ENCODE measurements at places on chromosomes 2 and 18.

GRCh38 chr2:42021464-42021863 is 26.4 kb upstream of the PKDCC start:
- DNase-seq, result no peak

DNA sequence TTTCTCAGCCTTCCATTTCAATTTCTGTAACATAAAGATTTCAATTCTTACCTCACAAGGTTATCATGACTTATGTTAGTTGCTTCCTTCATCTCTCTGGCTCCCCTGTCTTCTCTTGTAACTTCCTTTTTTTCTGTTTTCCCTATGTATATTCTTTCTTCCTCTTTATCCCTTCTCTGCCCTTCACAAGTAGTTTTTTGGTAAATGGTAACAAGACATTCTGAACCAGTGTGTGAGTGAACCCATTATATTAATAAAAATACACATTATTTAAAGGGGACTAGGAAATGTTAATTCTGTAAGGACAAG is 8.4 kb downstream of the ACSL3 start:
- DNase-seq, result no peak

- no peak for DNase-seq
Measured at GRCh38 chr2:232526372-232526941, 497 bp downstream of the CHRND start.

DNA sequence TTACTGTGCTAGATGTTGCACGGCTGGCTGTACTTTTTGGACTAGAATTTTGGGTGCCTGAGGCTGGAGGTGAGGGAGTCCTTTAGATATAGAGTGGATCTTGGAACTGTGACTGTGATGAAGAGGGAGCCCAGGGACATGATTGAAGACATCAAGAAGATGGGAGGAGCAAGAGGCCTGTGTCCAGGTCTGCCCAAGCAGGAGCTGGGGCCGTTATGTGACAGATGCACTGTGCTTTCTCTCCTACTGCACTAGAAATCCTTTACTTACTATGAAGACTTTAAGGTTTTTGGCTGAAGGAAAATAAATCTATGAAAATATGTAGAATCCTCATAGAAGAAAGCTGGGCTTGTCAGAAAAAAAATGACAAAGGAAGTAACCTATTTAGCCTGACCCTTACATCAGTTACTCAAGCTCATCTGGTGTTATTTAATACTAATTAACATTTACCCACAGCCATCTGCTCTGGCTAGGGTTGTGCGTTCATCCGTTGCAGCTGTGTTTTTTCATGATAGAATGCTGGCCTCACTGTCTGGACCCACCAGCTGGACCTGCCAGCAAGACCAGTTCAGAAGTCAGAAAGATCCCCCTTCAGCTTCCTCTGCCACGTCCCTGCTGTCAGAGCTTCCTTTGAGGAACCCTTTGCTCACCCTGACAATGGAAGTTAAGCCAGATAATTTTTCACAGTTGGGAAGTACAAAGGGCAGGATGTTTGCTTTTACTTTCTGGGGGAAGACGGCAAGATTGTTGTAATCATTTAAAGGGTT is 16.7 kb downstream of the TSN start:
- no peak for DNase-seq

DNA sequence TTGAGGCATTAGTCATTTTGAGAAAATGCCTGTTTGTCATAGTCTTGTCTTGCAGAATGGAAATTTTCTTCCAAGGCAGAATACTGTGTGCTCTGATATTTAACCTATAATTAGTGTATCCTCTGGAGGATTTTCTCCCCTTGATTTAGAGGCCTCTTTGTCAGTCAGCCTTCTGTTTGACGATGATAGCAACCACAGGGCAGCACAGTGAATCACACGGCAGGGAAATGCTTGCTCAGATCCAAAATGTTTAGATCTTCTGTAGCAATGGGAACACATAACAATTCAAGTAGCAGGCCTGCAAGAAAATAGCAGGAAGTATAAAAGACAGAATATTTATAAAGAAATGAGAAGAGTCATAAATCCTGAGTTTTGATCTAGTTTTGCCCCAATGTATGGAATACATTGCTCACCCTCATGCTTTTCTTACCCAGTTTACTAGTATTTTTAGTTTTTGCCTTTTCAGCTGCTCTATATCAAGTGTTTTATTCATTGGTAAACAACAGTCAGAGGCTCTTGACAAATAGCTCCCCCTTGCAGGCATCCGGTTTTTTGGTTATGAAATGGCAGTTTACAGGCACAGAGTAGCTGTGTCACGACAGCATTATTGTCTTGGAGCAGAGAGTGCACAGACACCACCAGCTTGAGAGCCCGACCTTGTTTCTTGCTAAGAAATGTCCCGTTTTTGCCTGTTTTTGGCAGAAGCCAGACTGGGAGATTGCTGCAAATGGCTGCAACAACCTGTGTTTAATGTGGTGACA is 185.1 kb downstream of the MYO3B start:
- DNase-seq, result no peak

- no peak for DNase-seq
Measured at GRCh38 chr18:57035590-57035989, 111.3 kb upstream of the BOD1L2 start.

GRCh38 chr2:195477996-195478382 is 179.0 kb upstream of the SLC39A10 start:
- no peak for DNase-seq

GRCh38 chr18:58694720-58695468 is 23.6 kb downstream of the MALT1 start:
- no peak for DNase-seq

DNA sequence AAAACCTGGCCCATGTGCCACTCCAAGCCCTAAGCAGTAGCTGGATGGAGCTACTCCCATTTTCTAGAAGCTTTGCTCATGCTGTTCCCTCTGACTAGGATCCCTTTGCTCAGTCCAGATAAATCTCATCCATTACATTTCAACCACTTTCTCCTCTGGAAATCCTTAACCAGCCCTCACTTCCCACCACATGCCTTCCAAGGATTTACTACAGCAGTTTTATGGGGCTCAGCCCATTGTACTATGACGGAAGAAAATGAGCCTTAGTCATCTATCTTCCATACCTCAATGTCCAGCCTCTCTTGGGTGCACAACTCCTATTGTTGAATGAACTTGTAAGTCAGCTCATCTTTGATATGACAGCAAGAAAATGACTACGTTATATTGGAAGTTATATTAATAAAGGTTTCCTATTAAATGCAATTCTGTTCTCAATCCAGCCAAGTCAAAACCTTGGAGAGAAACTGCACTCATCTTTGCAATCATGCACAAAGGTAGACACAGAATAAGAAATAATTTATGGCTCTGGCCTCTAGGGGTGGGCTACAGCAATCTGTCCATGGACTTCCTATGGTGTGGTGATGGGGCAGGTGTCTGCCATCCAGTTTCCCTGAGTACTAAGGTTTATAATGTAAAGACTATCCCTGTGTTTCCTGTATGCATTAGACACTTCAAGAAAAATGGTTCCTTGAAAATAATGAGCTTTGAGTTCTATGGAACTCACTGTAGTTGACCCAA is 3.4 kb downstream of the B4GALT6 start:
- DNase-seq, result no peak

DNA sequence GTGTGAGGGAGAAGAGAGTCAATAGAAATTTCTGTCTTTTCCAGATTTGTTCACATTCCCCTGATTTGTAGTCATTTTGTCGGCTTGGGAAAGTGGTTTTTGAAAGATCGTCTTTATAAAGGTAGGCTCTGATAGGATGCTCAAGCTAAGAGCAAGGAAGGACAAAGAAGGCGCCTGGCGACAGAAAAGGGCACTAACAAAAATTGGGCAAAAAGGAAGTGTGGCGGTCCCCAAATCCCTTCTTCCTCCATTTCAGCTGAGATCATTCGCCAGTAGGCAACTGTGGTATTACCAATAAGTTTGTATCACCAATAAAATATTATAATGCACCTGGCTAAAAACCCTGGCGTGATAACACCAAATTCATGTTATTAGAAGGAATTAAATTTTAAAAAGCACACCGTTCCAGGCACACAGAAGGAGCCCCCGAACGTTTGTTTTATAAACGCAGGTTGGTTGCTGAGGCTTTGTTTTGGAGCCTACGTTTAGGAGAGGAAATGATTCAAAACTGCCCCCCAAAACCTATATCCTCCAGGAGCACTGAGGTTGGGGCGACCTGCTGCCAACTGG is 756 bp upstream of the PTPN4 start:
- no peak for DNase-seq

Data from stimulated activated CD4-positive, alpha-beta T cell treated with anti-CD3 and anti-CD28 coated beads, Interleukin-4, amount 100 ng/mL, for 48 hours (primary cell).